ENCODE measurements at places on chromosomes 7 and 10. TPM values are rescaled to one million over a fixed set of nuclear protein-coding genes. Genes with fewer than 3 reads are reported as not detected.

Gene ZFAND2A
- 27.7 TPM for total RNA-seq

- ATAC-seq = no peak
These were observed 55.0 kb downstream of the KIAA1549 start for GRCh38 chr7:138926241-138926612.

Gene PRKCQ
- total RNA-seq = 37.8 TPM

DNA sequence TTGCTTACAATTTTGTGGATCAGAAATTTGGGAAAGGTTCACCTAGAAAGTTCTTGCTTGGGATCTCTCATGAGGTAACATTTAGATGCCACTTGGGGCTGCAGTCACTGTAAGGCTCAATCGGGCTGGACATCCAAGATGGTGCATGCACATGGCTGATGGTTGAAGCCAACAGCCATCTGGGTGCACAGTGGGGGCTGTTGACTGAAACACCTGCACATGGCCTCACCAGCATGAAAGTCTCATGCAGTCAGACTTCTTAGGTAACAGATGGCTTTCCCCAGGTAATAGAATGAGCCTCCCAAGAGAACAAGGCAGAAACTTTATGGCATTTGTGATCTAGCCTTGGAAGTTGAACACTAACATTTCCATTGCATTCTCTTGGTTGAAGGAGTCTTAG is 740.7 kb upstream of the AUTS2 start:
- ATAC-seq = no peak

- ATAC-seq = no peak
These were observed 3.3 kb upstream of the UBE2H start for GRCh38 chr7:129955993-129956543.

Gene PLPP4
- total RNA-seq = not detected

Gene ADAMTS14
- total RNA-seq = 0.06 TPM

DNA sequence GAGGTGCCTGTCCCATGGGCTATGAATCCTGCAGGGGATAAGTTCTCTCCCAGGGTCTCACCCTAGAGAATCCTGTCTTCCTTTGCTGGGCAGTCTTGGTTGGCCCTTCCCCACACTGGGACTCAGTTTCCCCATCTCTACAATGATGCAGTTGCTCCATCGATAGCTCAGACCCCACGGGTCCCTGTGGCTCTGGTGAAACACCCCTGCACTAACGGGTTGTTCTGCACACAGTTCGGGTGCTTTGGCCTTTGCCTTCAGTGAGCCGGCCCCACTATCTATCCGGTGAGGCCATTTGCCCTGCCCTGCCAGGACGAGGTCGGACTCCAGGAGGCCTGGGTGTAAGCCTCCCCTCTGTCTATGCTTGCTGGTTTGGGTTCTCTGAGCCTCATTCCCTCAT is 76.5 kb upstream of the PCBD1 start:
- ATAC-seq = no peak

DNA sequence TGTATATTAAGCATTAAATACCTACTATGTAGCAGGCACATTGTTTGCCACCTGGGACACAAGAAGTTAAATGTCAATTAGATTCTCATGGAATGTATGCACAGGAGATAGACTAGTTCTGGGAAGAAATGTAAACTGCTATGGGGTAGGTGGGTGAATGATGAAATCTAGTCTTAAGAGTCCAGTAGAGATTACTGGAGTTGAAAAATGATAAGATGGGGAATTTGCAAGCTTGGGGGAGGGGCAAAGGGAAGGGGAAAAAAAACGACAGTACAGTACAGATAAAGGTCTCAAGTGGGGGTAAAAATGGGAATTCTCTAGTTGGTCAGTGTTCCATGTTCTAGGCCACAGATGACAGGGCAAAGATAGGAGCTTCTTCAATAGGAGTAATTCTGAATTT is 94.4 kb downstream of the ATE1 start:
- no peak for ATAC-seq
